Hematopoietic multipotent progenitor cell treated with erythropoietin and hydrocortisone succinate and interleukin-3 and kit ligand, for 17 days (in vitro differentiated cells): ENCODE measurements at places on chromosomes 2 and 18.

- DNase-seq, result no peak
Observed at GRCh38 chr2:173898178-173898668, 67.0 kb downstream of the SP3 start.

DNA sequence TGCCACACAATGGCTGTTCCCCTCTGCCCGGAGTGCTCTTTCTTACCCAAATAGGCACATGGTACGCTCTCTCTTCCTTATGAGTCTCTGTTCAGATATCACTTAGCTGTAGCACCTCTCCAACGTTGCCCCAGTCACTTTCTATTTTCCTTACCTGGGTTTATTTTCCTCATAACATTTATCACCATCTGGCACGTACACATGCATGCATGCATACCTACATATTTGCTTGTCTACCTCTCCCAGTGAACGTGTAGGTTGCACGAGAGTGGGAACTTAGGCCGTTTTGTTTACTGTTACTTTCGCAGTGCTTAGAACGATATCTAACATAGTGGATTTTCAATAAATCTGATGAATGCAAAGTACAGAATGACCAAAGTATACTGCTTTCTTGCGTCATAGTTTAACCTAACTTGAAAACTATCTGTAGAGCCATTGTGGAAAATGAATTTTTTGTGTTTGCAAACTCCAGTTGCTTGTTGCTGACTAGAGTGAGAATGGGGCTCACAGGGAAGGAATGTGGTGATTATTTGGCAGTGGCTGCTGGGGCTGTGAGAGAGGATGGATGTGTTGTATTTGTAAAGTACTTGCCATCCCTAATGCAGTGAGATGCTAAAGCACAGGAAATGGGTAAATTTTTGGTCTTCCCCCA, 47.1 kb downstream of the ACSL3 start:
- no peak for DNase-seq

DNA sequence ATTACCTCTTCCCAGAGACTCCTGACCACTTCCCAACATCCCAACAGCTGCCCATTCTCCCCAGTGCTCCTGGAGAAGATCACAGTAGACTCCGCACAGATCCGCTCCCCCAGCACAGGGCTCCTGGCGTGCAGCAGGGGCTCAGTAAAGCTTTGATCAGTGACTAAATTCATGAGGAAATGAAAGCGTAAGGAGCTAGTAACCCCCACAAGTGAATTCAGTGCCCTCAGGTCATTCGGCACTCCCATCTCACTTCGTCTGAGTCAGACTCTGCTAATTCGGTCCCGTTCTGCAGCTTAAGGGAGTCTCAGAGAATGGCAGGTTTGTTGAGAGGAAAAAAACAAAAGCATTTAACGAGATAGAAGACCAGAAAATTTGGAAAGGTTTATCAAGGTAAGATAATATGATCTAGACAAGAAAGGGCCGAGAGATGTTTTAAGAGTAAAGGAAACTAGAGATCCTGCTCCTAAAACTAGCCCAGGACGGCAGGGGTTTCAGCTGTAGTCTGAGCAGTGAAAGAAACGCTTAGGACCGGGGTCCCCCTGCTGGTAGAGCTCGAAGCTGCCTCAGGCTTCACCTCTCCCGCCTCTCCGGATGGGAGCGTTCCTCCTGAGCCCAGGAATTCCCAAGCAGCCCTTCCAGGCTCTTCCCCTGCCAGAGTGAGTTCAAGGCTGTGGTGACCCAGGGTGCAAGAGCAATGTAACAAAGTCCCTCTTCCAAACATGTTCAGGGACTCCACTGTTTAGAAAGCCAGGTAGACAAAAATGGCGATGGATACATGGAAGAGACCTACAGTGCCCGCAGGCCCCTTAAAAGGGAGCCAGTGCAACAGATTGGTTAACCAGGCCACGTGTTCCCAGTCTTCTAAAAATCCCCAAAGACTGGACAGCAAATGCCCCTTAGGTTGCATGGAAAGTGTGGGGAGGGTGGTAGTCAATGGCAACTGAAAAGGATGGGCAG, 127.3 kb downstream of the DNER start:
- no peak for DNase-seq

- no peak for DNase-seq
Observed at GRCh38 chr2:178238154-178238521, 43.8 kb downstream of the OSBPL6 start.

DNA sequence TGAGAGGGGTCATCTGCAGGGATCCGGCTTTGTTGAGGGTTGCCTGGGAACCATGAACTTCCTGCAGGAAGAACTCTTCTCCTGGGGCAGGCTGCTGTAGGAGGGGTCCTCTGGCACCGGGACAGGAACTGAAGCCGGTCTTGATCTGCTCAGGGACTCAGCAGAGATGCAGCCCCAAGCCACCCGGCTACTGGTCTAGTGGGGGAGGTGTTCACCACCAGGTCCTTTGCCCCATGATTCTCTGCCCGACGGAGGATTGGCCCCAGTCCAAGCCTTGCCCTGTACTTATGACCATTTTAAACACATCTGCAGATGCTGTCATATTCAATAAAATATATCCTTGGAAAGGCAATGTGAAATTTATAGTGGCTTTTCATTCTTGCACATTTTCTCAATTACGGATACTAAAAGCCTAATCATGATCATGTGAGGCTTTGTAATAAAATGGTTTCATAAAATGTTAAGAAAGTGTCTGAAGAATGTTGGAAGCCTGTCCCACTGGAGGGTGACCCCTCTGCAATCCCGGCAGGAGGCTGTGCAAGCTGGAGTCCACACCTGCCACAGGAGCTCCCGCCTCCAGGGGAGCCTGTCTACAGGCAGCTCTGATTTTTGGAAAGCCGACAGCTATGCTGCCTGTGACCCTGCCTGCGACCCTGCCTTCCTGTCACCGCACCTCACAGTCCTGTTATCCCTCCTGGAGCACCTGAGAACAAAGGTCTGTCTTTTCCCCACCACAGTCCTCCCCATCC, 98.8 kb upstream of the TAF1B start:
- DNase-seq, result no peak

- no peak for DNase-seq
Observed at GRCh38 chr2:191363267-191363666, 118.1 kb downstream of the MYO1B start.

GRCh38 chr18:21669736-21670285, 34.8 kb downstream of the ABHD3 start:
- DNase-seq, result no peak

- DNase-seq, result no peak
Observed at GRCh38 chr2:133641942-133642725, 73.9 kb upstream of the NCKAP5 start.

DNA sequence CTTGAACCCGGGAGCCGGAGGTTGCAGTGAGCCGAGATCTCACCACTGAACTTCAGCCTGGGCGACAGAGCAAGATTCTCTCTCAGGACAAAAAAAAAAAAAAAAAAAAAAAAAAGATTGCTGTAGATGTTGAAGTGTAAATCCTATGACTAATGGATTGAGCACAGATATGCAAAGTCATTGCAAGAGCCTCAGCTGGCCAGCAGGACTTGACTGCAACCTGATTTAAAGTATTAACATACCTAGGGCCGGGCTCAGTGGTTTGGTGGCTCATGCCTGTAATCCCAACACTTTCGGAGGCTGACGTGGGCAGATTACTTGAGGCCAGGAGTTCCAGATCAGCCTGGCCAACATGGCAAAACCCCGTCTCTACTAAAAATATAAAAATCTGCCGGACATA, 103.4 kb upstream of the MSH2 start:
- peak; percentile 53 for DNase-seq

DNA sequence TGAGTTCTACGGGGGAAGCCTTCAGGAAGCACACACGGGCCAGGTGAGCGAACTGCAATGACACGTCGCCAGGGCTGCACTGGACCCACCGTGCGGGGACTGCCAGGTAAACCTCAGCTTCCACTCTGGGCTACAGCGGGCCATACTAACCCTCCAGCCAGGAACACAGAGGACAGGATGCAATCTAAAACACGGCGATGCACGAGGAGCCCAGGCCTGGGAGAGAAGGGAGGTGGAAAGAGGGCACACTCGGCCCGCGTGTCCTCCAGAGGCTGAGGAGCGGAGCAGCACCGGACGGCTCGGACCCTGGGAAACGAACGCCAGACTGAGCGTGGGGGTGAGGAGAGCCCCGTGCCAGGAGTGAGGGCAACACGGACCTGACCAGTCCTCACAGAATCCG, 69.3 kb downstream of the HDAC4 start:
- DNase-seq, result no peak

GRCh38 chr2:98487806-98488189, 43.1 kb downstream of the INPP4A start:
- no peak for DNase-seq

DNA sequence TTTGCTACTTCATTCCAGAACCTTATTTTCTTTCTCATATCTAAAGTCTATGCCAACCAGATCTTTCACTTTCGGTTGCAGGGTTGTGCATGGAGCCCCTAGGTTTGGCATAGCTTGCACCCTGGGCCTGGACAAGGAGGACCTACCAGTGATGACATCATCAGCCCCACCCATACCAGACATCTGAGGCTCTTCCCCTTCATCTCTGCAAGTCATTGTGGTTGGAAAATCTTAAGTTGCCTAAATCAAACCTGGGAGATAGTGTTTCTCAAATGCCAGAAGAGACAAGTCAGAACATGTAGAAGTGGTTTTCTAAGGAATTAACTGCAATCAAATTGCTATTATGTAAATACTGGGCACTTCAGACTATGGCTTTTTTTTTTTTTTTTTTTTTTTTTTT, 363.3 kb downstream of the ZNF516 start:
- no peak for DNase-seq

- no peak for DNase-seq
Observed at GRCh38 chr2:117931978-117932377, 81.9 kb downstream of the CCDC93 start.

GRCh38 chr2:168490015-168490874, 34.2 kb downstream of the CERS6 start:
- DNase-seq, result peak; percentile 20

DNA sequence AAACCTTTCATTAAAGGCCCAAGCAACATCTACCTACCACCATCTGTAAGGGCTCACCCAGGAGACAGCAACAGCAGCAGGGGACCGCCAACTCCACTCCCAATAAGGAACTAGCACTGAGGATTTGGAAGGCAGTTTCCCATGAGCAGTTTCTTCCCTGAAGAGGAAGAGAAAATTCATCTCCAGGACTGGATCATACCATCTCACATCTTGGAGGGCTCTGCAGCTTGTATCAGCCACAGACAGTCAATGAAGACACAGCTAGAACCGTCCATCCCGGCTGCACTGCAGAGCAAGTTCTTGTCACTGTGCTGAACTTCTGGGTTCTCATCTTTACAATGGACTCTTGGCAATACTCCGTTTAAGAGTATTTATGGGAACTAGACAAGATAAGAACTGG, 2.8 kb upstream of the GYPC start:
- DNase-seq, result peak; percentile 24

GRCh38 chr2:106137731-106138521, 56.2 kb downstream of the UXS1 start:
- DNase-seq, result no peak

GRCh38 chr2:239504643-239505235, 103.9 kb upstream of the HDAC4 start:
- DNase-seq, result no peak

- no peak for DNase-seq
Observed at GRCh38 chr2:120344214-120344975, 1.5 kb upstream of the INHBB start.

DNA sequence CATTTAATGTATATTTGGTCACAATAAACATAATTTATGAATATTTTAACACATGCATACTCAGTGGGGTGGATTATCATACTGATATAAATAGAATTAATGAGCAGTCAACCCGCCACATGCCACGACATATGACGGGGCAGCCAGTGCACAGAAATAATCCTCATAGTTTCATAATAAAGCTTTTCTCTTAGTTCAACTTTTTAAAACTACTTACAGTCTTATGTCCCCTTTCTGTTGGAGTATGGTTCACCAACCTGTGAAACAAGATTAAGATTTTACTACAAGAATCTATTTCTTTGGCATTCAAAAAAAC, 75.6 kb upstream of the ETAA1 start:
- DNase-seq, result no peak

DNA sequence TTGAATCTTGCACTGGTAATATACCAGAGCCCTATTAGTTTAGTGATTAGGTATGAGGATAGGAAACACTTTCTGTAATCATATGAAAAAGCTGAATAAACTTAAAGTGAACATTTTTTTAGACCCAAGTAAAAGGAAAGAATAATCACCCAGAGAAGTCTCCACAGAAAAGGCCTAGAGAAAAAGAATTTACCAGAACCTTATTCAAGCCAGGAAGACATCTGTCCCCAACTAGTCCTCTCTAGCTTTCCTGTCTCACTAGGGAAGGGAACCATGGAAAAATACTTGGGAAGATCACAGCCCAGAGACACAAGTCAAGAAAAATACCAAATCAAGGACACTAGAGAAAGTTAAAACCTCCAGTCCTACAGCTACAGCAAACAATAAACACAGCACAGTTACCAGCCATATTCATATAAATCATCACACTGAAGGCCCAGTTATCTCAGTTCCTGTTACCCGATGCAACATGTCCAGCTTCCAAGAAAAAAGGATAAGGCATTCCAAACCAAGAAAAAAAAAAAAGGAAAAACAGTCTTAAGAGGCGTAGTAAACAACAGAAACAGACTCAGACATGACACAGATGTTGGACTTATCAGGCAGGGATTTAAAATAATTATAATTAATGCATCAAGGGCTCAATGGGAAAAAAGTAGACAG, 461.5 kb downstream of the IRS1 start:
- no peak for DNase-seq

- DNase-seq, result no peak
Observed at GRCh38 chr2:128347171-128347558, 28.5 kb upstream of the HS6ST1 start.

DNA sequence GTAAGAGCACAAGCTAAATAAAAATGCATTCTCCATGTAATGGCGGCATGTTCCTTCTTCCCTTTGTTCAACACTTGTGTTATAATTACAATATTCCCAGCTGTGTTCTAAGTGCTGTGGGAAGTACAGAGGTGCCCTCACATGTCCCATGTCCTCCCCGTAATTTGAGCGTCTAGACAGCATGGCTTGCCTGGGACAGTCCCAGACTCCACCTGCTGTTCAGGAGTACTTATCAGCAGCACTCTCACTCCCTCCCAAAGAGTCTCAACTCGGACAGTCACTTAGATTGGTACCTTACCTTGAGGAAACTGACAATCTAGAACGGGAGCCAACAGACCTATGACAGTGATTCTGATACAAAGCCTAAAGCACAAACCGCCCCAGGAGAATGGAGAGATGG, 370.5 kb downstream of the EIPR1 start:
- DNase-seq, result no peak

GRCh38 chr2:81645745-81646301, 1341.3 kb upstream of the LRRTM1 start:
- no peak for DNase-seq

DNA sequence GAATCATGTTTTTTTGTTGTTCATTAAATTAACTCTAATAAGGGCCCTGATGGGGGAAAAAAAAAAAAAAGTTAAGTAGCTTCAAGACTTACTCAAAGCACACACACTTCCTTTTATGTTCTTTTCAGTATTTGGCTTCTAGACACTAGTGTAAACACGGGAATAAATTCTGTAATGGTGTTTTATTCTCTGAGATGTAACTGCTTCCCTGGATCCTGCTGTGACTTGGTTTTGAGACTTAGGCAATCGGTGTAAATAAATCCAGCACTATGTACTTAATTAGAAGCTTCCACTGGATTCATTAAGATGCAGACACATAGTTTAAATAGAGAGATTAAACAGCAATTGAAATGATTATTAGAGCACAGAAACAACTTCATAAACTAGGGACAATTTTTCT, 26.1 kb upstream of the AP1S3 start:
- no peak for DNase-seq
